ENCODE measurements at places on chromosomes 16 and 17. TPM values are rescaled to one million over a fixed set of nuclear protein-coding genes. Genes with fewer than 3 reads are reported as not detected.

Gene ZFP3
- 3.1 TPM for total RNA-seq

- H3K4me1 ChIP-seq, result peaks cover 3% of the 10 kb centered on the region
- H3K4me3 ChIP-seq, result no peak overlapping the region
- H3K27ac ChIP-seq, result no peak overlapping the region
- H3K36me3 ChIP-seq, result peaks cover 19% of the 10 kb centered on the region
Measured at GRCh38 chr17:78991017-78991738, 11.5 kb upstream of the LGALS3BP start.

GRCh38 chr17:67863624-67864247, 38.4 kb downstream of the BPTF start:
- no peak overlapping the region for H3K27ac ChIP-seq
- no peak for DNase-seq
- H3K4me3 ChIP-seq, result no peak overlapping the region
- no peaks in the 10 kb centered on the region for H3K27me3 ChIP-seq

Gene TEDC2
- total RNA-seq, result 1.7 TPM
